MM.1S (cell line): ENCODE measurements at places on chromosomes 2 and 18.

DNA sequence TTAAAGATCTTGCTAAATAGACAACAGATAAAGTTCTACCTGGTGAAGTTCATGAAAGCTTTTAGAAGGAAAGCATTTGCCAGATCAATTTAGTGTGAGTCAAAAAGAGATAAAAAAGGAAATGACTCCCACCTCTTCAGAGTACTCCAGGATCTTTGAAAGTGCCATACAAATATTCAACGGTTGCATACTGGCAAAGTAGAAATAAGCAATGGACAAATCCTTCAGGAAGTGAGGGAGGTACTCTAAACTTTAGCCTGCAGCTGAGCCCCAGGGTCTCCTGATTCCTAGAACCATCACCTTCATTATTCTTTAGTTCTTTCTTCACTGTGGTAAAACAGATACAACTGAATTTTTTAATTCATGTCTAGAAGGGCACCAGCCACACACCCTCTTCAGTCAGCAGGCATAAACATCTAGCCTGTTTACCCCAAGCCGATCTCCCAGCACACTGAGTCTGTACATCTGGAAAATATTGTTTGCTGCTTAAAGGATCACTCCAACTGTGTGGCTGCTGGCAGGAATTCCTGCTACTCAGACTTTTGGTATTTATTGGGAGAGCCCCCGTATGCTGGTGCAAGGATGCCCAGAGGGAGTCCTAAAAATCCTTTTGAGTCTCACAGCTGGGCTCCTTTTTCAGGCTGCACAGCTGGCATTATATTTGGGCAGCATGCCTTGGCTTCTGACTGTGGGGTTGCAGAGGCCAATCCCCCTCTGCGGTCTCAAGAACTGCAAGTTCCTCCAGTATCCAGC lies 72.3 kb upstream of the SESTD1 start:
- no peaks in the 10 kb centered on the region for H3K4me1 ChIP-seq
- DNase-seq: no peak
- H3K27ac ChIP-seq: no peak overlapping the region
- H3K4me3 ChIP-seq: no peak overlapping the region
- H3K36me3 ChIP-seq: no peaks in the 10 kb centered on the region
- no peaks in the 10 kb centered on the region for H3K27me3 ChIP-seq

DNA sequence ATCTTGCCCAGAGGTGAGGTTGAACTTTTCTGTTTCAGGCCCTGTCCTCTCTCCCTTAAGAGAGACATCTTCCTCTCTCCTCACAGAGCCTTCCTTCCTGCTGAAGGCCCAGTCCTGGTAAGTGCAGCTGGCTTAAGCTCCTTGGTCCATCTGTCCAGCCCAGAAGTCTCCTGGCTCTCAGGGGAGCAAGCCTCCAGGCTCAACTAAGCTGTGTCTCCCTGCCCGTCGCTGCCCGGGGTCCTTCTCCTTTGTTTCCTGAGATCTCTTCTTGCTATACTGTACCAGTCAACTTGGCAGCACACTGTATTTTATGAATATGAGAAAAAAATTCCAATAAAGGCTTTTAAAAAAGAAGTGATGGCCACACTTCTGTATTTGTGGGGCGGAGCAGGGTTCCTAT lies 77.4 kb downstream of the KCNF1 start:
- no peak for DNase-seq
- no peaks in the 10 kb centered on the region for H3K27me3 ChIP-seq
- H3K36me3 ChIP-seq: no peaks in the 10 kb centered on the region
- no peaks in the 10 kb centered on the region for H3K4me1 ChIP-seq
- no peak overlapping the region for H3K27ac ChIP-seq

DNA sequence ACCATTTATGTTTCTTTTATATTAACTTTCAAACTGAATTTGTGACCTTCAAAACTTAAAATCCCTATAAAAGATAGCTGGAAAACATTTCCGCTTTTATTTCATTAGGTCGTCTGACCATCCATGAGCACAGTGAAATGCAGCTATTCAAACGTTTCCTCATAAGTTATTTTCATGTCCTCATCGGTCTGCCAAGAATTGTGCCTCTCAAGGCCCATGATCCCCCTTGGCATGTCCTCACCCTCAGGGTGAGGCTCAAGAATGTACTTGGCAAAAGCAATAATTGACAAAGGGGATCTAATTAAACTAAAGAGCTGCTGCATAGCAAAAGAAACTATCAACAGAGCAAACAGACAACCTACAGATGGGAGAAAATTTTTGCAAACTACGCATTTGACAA lies 12.4 kb downstream of the SLC66A2 start:
- H3K27me3 ChIP-seq: no peaks in the 10 kb centered on the region
- no peak overlapping the region for H3K4me3 ChIP-seq
- no peaks in the 10 kb centered on the region for H3K4me1 ChIP-seq

DNA sequence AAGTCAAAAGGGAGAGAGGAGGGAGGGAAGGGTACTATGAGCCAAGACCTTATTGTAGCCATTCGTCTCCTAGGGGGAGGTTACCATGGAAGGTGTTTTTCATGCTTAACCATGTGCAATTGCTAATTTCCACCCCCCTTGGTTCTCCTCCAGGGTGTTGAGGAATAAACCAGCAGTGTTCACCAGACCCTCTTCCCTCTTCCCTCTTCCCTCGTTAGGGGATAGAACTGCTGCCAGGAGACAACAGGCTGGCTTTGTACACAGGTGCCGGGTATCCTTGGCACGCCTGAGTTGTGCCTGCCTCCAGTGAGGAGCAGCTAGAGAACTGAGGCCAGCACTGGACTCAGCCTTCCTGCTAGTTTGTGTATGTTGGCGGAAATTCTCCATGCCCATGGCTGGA lies 41.1 kb upstream of the ARL5A start:
- no peaks in the 10 kb centered on the region for H3K27me3 ChIP-seq
- H3K4me1 ChIP-seq: no peaks in the 10 kb centered on the region
- no peak for DNase-seq
- H3K27ac ChIP-seq: no peak overlapping the region
